ENCODE measurements at places on chromosomes 13 and 19.

- DNase-seq = no peak
These were observed 269.0 kb upstream of the SLC10A2 start for GRCh38 chr13:103335241-103335640.

DNA sequence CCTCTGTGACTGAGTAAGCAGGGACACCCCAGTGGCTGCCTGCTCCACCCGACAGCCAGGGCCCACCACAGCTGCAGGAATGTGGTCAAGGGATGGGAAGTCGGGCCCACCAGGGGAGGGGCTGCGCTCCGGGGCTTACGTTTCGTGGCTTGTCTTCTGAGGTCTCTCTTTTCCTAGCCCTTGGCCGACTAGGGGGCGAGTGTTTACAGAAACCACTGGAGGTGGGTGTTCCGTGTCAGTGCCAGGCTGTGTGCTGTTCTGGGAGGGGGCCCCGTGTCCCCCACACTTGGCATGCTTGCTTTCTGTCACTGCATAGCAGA lies 4.5 kb downstream of the ADAT3 start:
- no peak for DNase-seq

GRCh38 chr13:59846845-59847620 lies 316.7 kb downstream of the DIAPH3 start:
- no peak for DNase-seq

- no peak for DNase-seq
These were observed 17.6 kb downstream of the CEBPG start for GRCh38 chr19:33390908-33391630.

DNA sequence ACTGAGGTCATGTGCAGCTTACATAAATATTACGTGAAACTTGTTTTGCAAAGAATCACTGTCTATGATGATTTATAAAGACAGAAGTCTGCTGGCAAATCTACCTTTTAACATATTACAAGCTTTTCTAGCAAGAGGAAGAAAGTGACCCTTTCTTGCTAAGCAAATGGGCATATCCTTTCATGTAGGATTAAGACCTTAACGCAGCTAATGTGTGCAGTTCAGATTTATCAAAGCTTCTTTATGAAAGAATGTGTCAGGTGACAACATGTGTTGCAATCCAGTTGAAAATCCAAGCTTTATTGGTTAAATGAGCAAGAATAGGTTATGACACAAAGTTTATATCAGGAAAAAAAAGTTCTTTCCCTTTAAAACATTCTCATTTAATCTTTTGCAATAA lies 115.6 kb upstream of the NBEA start:
- DNase-seq = no peak

DNA sequence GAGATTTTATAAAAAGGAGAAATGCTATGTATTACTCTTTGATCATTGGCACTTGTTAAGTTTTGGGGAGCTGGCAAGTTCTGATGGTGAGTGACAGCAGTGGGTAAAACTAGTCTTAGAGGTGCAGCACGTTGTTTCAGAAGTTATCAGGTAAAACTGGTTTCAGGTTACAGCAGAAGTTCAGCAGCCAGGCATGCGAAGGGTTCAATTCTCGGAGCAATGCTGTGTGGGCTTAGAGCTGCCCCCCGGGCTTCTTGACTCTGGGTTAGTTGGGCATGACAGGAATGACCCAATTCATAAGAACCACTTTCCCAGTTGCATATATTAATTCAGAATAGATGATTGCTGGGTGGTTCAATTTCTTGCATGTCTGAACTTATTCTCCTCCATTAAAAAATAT lies 34.8 kb downstream of the ING1 start:
- DNase-seq = no peak

DNA sequence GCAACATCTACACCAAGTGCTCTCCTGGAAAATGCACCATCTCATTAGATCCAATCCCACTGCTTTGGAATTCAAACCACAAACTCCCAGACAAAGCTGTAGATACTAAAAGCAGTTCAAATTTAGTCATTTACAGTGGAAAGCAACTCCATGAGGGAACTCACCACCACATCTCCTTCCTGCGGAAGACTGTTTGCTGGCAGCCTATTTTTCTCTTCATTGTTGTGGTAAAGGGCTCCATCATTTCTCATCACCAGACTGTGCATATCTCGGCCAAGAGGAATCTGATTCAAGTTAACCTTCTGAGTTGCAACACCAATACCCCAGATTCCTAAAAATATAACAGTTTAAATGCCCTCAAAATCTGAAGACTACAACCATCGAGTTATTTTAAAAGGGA lies 8.4 kb downstream of the SPRYD7 start:
- DNase-seq = no peak

DNA sequence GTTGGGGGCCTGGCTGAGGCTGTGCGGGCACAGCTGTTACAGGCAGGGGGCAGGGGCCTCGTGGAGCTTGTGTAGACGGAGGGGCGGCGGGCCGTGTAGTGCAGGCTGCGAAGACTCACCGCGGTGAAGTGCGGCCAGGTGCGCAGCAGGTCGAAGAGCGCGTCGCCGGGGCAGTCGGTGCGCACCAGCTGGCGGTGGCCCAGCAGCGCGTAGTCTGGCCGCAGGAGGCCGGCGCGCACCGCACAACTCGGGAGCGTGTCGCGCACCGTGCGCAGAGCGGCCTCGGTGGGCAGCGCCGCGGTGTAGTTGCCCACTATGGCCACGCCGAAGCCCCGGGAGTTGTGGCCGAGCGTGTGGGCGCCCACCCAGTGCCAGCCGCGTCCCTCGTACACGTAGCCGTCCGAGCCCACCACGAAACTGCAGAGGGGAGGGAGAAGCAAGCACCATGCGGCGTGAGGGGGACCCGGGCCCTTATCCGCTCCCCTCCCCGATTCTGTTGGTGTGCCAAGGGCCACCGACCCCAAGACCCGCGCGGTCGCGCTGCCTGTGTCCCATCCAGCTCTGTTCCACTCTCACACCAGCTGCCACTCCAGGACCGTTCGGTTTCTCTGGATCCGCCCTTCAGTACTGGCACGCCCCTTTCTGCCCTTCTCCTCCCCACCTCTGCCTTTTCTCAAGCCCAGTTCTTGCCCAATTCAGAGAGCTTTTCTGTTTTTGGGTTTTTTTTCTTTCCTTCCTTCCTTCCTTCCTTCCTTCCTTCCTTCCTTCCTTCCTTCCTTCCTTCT lies 5.4 kb upstream of the RASAL3 start:
- DNase-seq = no peak

DNA sequence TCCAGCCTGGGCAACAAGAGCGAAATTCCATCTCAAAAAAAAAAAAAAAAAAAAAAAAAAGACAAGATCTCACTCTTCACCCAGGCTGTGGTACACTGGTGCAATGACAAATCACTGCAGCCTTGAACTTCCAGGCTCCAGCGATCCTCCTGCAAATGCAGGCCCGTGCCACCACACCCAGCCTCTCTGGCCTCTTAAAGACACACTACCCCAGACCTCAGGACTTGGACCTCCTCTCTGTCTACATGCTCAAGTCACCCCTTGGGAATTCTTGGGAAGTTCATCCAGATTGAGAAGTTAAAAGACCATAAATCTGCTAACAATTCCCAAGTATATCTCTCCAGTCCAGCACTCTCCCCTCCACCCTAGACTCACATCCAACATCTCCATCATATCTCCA lies 10.6 kb upstream of the HIPK4 start:
- no peak for DNase-seq

GRCh38 chr19:30590596-30591229 lies 218.5 kb downstream of the ZNF536 start:
- DNase-seq = no peak

- DNase-seq = no peak
These were observed at the start of gene DLEU7 for GRCh38 chr13:50843257-50844083. Gene DLEU7, minus strand, starts transcription at chr13:50843692. Its CDS starts 46 bp downstream, at chr13:50843646.

DNA sequence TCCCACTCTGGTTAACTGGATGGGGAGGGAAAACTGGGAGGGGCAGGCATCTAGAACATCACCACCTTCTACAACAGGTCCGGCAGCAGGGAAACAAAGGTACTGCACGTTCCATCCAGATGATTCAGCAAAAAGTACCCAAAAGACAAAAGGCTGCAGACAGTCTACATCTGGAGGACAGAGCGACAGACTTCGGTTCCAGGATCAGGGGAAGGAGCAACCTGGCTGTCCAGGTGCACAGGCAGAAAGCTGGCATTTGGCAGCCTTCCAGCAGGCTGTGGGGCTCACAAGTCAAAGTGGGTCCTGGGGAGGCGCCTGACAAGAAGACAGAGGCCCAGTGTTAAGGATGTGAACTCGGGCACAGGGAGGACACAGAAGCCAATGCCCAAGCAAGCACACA lies 202.9 kb downstream of the SUCLA2 start:
- DNase-seq = no peak

DNA sequence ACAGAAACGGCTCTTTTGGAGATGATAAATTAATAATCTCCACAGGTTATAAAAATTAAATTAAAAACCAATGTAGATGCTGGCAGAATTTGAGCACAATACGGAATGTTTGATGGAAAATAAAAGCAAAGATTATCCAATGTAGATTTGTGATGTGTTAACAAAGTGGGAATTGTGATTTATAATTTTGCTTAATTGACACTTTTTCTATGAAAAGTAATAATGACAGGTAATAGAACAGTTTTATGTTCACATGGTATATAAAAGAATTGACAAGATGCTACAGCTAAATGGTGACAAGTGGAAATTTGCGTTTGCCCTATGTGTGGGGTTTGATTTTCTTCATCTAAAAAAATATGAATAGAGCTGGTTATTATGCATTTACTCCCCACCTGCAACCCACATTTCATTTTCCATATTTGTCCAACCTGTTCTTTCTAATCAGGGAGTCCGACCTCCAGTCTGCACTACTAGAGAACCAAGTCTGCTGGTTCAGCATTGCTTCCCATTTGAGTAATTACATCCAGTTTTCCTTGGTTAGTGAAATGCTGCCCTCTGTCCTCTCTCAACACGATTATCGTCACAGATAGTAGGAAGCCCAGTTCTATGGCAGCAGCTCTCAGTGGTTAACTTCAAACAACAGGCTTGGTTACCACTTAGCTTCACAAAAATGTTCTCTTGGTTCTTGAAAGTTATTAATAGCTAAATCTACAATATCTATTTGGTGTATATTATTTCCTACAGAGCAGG lies 61.4 kb upstream of the SLITRK1 start:
- DNase-seq = no peak

- DNase-seq = no peak
These were observed 35.1 kb downstream of the MICU2 start for GRCh38 chr13:21568854-21569253.

DNA sequence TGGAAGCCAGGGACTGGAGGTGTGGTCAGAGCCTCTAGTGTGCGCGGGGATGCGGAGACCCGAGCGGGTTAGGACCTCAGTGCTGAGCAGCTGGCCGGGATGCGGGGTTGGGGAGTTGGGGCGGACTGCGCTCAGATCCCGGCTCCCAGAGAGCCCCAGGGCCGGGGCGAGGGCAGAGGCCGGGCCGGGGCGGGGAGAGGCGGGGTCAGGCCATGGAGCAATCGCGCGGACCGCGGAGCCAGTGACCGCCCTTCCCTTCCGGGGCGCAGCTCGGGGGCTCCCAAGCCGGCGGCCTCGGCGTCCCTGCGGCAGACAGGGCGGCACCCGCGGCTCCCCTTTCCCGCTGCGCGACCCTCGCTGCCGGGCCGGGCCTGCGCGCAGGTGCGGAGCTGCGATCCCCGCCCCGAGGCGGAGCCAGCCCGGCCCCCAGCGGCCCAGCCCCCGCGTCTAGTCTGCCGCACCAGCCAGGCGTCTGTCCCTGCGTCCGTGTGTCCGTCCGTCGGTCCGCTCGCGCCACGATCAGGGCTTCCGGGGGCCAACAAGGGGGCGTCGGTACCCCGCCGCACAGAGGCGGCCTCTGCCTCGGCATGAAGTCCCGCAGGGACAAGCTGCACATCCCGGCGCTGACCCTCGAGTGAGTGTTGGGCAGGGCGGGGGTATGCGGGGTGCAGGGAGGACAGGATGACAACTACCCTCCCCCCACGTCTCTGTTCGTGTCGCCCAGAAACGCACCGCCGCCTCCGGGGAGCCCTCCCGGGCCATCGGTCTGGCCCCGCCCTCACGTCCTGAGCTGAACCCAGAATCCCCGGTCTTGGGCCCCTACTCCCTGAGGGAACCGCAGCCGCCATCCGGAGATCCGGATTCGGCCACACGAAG lies 12.4 kb downstream of the MAST3 start:
- no peak for DNase-seq

- no peak for DNase-seq
These were observed 33.7 kb upstream of the ZSCAN5A start for GRCh38 chr19:56348289-56348877.

- DNase-seq = no peak
These were observed 12.3 kb upstream of the ZNF180 start for GRCh38 chr19:44512326-44513298.

DNA sequence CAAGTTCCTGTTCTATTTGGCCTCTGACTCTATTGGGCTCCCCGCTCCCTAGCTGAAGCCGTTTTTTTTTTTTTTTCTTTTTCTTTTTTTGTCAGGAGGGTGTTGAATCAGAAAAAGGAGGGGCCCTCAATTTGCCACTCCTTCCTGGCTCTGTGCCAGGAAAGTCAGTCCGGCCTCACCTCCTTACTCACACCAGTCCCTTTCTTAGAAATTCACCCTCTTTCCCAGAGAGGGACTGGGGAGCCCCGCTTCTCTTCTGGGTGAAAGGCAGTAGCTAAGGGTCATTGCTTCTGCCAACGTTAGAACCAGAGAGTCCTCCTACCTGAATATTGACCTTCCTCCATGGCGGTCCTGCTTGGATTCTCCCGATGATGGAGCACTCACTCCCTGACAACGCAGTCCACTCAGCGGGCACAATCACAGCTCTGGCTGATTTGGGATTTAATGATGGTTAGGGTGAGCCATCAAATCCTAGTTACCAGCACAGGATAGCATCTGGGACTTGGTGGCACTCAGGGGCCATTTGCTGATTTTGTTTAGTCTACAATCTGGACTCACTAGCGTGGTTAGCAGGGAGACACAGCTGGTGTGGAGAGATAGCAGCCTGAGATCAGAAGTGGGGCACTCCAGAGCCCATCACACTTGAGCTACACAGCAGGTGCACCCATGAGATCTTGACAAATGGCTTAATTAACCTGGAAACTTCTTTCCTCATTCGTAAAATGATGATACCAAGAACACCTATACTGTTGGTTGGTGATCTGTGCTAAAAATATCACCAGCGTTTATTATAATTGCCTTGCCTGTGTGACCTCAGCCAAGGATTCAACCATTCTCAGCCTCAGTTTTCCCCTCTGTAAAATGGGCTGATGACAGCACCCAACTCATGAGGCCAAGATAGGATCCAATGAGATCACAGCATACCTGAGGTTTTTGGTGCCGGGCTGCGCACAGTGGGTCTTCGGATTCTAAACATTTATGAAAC lies 2.2 kb downstream of the FCER2 start:
- no peak for DNase-seq

DNA sequence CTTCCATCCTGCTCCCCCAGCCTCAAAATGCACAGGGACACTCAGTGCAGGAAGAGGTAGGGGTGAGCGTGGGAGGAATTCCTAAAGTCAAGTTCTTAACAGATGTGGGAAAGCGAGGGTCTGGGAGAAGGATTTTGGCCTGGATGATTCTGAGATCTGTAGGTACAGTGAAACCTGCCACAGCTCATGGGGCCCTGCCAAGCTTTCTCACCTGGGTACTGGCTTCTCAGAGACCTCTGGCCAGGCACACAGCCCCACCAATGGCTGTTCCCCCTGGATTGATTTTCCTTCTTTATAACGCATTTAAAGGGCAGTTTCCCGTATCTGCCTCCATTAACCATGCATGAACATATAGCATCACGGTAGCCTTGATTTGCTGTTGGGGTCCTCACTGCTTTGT lies 47.0 kb upstream of the GSX1 start:
- no peak for DNase-seq

Data from NK-92 treated with Interleukin-12 subunit alpha and Interleukin-12 subunit beta, amount 100 ng/mL, for 24 hours (cell line).